Iris pigment epithelial cell (primary cell): ENCODE measurements at places on chromosomes 16 and 17.

DNA sequence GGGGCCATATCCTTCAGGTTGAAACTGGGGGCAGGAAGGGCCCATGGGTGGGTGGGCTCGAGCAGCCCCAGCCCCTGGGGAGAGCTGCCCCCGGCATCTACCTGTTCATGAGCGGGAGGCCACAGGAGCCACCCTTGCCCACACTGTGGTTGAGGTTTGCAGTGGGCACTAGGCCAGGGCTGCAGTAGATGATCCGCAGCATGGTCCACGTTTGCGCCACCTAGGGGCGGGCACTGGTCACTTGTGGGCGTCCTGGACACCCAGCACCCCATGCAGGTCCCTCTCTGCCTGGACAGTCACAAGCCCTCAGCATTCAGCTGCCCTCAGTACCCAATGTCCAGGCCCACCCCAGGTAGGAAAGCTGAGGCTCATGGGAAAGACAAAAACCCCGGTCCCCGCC is 1.8 kb upstream of the JMJD8 start:
- no peak for DNase-seq

DNA sequence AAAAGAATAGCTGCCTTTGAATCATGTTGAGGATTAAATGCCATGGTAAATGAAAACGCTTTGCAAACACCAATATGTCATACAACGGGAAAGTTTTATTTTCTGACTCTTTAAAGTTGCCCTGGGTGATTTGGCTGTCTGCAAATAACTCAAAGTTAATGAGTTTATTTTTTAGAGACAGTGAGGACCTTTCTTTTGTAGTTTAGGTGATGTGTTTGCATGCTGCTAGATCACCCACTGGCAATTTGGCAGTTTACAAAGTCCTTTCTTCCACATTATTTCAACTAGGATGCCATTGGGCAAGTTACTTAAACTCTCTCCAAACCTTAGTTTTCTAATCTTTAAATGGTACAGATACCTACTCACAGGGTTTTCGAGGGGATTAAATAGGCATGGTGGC is 37.8 kb downstream of the GDE1 start:
- no peak for DNase-seq

GRCh38 chr16:87100306-87101058 is 216.7 kb downstream of the C16orf95 start:
- DNase-seq: no peak

GRCh38 chr16:69131839-69132423 is 457 bp downstream of the CHTF8 start:
- DNase-seq: peak; percentile 83

DNA sequence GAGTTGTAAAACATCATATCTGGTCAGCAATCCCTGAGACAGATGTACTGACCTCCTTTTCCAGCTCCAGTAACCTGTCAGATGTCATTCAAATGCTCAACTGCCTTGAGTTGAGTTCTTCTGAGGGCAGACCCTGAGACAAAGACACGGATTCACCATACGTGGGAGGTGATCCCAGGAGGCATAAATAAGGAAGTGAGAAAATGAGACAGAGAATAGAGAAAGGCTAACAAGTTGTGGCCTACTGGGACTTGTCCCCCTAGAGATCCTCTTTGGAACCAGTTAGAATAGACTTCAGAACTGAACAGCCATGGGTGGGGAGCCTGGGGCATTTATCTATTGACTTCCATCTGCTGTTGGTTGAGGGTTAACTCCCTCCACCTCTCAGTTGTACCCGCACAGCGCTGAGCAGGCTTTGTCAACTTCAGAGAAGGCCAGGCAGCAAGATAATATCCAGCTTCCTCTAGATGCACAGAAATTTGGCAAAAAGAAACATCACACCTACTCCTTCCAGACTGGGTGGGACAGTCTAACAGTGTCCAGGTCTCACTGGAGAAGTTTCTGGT is 123.0 kb upstream of the DYNLRB2 start:
- DNase-seq: no peak

DNA sequence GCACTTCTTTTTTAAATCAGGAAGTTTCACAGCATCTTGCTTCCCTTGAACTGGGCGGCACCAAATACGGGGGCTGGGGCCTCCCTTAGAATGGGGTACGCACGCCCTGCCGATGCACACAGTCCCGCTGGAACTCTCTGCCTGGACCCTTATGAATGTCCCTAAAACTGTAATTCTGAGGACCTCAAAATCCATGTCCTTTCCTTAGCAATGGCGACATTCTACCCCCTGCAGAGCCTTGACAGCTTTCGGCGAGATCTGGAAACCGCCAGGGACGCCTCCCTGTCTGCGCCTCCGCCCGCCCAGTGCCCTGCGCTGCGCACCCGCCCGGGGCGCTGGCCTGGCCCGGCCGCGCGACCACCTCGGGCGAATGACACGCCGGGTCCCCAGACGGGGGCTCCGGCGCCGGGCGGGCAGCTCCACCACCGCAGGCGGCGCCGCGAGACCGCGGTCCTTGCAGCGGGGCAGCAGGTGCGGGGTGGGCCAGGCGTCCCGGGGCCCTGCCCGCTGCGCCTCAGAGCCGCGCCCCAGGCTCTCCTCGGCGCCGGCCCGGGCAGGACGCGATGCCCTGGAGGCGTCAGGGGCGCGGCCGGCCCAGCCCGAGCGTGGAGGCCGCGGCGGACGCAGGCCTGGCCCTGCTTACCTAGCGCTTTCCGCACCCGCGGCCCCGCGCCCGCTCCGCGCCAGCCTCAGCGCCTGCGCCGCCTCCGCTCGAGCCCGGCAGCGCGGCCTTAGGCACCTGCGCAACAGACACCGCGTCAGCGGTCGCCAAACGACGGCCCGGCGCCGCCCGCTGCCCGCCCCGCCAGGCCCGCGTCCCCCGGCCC is 548 bp downstream of the HAGH start:
- peak; percentile 24 for DNase-seq

DNA sequence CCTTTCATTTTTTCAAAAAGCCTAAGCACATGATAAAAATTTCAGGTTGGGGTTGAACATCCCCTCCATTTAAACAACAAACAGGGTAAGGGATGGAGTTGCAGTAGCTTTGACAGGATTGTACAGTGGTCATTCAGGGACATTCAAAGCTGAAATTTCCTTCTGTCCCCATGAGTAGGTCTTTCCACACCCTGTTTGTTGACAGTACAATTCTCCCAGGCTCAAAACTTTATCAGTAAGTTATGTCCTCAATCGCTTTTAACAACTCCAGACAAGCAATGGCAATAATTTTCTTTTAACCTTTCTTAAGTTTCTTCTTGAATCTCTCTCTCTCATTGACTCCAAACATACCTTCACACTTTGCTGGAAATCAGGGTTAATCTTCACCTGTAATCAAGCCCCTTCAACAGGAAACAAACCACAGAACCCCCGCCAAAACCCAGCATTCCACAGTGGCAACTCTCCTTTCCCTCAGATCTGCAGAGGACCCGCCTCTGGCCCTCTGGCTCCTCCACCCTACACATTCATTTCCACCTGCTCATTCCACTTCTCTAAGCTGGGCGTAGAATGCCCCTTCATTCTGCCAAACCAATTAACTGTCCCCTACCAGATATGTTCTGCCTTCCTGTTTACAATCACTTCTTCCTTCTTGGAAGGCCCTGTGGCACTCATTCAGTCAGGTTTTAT is 20.7 kb downstream of the TXNDC11 start:
- no peak for DNase-seq
